ENCODE measurements at places on chromosomes 16 and 17. TPM values are rescaled to one million over a fixed set of nuclear protein-coding genes. Genes with fewer than 3 reads are reported as not detected.

GRCh38 chr16:12204601-12205000 lies 228.1 kb downstream of the SNX29 start:
- no peak overlapping the region for H3K27ac ChIP-seq
- no peak overlapping the region for H3K4me3 ChIP-seq
- DNase-seq = no peak
- H3K36me3 ChIP-seq = no peaks in the 10 kb centered on the region

DNA sequence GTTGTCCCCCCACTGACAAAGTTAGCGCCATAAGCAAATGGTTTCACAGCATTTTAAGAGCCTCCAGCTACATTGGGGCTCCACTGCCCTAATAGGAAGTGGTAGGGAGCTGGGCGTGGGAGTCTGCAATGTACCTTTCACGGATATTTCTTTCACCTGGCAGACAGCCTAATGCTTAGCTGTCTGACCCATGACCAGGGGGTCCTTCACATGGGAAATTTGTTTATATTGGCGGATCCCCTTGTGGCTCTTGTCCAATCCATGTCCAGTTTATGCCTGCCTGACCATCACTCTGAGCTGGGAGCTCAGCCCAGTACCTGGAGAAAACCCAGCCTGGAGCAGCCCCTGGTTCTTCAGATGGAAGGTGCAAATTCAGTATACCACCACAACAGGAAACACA lies 145.0 kb downstream of the ZNF18 start:
- no peak for DNase-seq
- H3K4me1 ChIP-seq = peaks cover 7% of the 10 kb centered on the region
- H3K36me3 ChIP-seq = no peaks in the 10 kb centered on the region
- H3K4me3 ChIP-seq = no peak overlapping the region

DNA sequence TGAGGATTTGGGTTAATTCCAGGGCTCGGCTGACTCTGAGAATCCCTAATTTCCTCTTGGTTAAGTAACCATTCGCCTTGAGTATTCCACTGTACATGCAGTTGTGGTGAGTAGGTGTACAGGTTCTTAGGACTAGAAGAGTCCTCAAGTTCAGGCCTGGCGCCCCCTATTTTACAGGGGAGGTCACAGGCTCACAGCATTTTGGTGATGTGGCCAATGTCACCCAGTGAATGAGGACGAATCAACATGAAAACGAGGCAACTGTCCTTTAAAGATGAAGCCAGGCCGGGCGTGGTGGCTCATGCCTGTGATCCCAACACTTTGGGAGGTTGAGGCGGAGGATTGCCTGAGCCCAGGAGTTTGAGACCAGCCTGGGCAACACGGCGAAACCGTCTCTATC lies 55.4 kb downstream of the ABCC6 start:
- no peaks in the 10 kb centered on the region for H3K36me3 ChIP-seq
- no peak overlapping the region for H3K27ac ChIP-seq
- DNase-seq = no peak
- H3K27me3 ChIP-seq = no peaks in the 10 kb centered on the region

DNA sequence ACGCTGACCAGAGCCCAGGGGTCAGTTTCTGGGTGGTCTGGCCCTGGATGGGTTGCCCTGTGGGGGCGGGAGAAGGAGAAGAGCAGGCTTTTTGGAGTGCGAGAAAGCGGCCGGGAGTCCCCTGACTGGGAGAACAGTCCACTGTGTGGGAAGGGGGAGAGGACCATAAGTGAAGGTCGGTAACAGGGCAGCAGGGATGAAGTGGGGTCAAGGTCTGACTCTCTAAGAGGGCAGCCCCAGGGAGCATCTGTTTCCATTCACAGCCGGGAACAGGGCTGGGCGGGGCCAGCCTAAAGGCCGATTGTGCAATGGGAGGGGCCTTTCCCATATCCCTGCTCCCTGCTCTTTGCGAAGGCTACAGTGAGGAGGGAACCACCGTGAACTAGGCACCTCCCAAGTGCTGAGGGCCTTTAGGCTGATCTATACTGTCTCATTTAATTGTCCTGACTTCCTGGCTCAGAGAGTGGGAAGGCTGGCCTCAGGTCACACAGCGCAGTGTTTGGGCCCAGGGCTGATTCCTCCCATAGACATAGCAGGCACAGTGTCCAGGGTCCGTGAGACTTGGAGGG lies 10.4 kb upstream of the WFDC1 start:
- H3K36me3 ChIP-seq = no peaks in the 10 kb centered on the region
- no peak overlapping the region for H3K27ac ChIP-seq
- DNase-seq = no peak
- H3K27me3 ChIP-seq = no peaks in the 10 kb centered on the region
- H3K4me1 ChIP-seq = peaks cover 8% of the 10 kb centered on the region

- no peaks in the 10 kb centered on the region for H3K36me3 ChIP-seq
- no peak for DNase-seq
- H3K4me1 ChIP-seq = peaks cover 7% of the 10 kb centered on the region
- no peak overlapping the region for H3K27ac ChIP-seq
- H3K27me3 ChIP-seq = peaks cover 10% of the 10 kb centered on the region
Measured at GRCh38 chr16:8585857-8586256, 4.5 kb downstream of the TMEM114 start.

G6PC1 gene
- not detected for total RNA-seq
